Activated CD4-positive, alpha-beta T cell treated with anti-CD3 and anti-CD28 coated beads, Interleukin-2, amount 10 ng/mL, durations not matched to agents 24 days and 14 days (primary cell): ENCODE measurements at places on chromosomes 16 and 17. TPM values are rescaled to one million over a fixed set of nuclear protein-coding genes. Genes with fewer than 3 reads are reported as not detected.

TEX14 gene
- 0.07 TPM in 2 replicates for total RNA-seq

TP53TG3 gene
- total RNA-seq = not detected in 2 replicates

NAGS gene
- 0.59 and 0.91 TPM in 2 replicates for total RNA-seq

IL17C gene
- not detected in 2 replicates for total RNA-seq

DPEP3 gene
- total RNA-seq = not detected in 2 replicates

COG4 gene
- 38.3 and 42.1 TPM in 2 replicates for total RNA-seq

TSPOAP1 gene
- total RNA-seq = 22.6 and 23.6 TPM in 2 replicates

PIGQ gene
- total RNA-seq = 43.2 and 50.3 TPM in 2 replicates

ZPBP2 gene
- total RNA-seq = not detected in 2 replicates

ZNF821 gene
- 5.9 and 6.5 TPM in 2 replicates for total RNA-seq

PRSS36 gene
- total RNA-seq = 0.33 and 0.59 TPM in 2 replicates

NPTX1 gene
- total RNA-seq = 30.4 and 31.6 TPM in 2 replicates

GRCh38 chr17:8066841-8067775 is 20.4 kb downstream of the ALOX12B start:
- no peak overlapping the region for H3K27ac ChIP-seq
- peak; percentile 72 for DNase-seq
- no peak overlapping the region for H3K4me3 ChIP-seq

DNA sequence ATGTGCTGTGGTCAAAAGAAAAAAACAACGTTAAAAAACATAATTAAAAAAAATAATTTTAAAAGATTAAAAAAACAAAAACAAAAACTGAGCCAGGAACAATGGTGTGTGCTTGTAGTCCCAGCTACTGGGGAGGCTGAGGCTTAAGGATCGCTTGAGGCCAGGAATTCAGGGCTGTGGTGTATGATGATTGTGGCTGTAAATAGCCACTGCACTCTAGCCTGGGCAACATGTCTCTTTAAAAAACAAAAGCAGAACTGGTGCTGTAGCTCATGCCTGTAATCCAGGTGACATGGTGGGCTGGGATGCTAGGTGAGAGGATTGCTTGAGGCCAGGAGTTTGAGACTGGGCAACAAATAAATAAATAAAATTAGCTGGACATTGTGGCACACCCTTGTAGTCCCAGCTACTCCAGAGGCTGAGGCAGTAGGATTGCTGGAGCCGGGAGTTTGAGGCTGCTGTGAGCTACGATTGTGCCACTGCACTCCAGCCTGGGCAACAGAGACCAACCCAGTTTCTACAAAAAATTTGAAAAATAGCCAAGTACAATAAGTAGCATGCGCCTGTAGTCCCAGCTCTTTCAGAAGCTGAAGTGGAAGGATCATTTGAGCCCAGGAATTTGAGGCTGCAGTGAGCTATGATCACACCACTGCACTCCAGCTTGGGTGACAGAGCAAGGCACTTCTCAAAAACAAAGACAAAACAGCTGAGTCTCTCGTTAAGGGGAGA is 43.6 kb downstream of the NFATC3 start:
- peaks cover 31% of the 10 kb centered on the region for H3K36me3 ChIP-seq
- H3K4me3 ChIP-seq = no peak overlapping the region
- H3K4me1 ChIP-seq = peaks cover 37% of the 10 kb centered on the region

- no peak for DNase-seq
- no peaks in the 10 kb centered on the region for H3K27me3 ChIP-seq
- no peak overlapping the region for H3K27ac ChIP-seq
- H3K36me3 ChIP-seq = peaks cover 5% of the 10 kb centered on the region
- no peaks in the 10 kb centered on the region for H3K4me1 ChIP-seq
Observed at GRCh38 chr16:24116046-24116776, 139.9 kb upstream of the CACNG3 start.

DNA sequence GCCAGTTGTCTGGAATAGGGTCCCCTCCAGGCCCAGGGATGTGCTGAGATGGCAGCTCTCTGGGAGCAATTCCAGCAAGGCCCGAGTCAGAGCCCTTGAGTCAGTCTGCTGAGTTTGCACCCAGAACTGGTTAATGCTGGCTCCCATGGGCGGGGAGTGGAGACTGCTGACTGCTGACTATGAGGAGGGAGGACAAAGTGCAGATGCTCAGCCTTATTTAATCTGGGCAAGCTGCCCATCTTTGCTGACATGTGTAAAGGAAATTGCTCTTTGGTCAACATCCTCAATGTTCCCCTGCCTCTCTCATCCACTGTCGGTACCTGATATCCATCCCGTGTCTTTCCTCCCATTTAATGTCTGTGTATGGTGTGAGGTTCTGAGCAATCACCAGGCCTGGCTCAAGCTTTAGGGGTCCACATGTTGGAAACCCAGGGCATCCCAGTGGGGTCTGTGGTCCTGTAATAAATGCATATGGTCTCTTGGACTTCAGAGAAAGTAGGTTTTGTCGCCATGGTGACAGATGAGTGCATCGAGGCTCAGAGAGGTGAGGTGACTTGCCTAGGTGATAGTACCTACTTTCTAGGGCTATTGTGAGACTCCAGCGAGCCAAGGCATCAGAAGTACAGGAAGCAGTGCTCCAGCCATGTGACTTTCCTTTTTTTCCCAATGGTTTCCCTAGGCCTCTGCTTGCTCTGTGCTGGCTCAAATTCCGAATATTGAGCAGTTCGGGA is 20.0 kb upstream of the RNF135 start:
- H3K27me3 ChIP-seq = no peaks in the 10 kb centered on the region
- no peaks in the 10 kb centered on the region for H3K36me3 ChIP-seq
- H3K4me1 ChIP-seq = no peaks in the 10 kb centered on the region
- no peak for DNase-seq

GRCh38 chr16:89458551-89458950 is 31.8 kb downstream of the ANKRD11 start:
- peaks cover 39% of the 10 kb centered on the region for H3K4me1 ChIP-seq
- no peaks in the 10 kb centered on the region for H3K27me3 ChIP-seq
- no peak for DNase-seq

DNA sequence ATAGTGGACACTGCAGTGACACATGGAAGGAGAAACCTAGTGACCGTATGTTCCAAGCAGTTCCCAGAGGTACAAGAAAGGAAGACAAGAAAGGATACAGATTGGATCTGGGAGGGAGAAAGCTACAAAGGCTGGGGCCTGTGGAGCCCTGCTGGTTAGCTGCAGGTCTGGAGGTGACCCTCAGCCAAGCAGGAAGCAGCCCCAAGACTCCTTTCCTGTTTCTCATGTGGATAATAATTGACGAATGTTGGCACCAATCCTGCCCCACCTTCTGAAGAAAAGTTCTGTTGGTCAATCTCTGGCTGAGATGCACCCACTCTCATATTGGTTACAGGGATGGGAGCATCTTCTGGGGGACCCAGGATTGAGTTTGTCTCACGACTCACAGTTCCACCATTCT is 99.8 kb downstream of the SHISA6 start:
- no peaks in the 10 kb centered on the region for H3K4me1 ChIP-seq
- no peak overlapping the region for H3K27ac ChIP-seq
- H3K27me3 ChIP-seq = no peaks in the 10 kb centered on the region
- H3K4me3 ChIP-seq = no peak overlapping the region

DNA sequence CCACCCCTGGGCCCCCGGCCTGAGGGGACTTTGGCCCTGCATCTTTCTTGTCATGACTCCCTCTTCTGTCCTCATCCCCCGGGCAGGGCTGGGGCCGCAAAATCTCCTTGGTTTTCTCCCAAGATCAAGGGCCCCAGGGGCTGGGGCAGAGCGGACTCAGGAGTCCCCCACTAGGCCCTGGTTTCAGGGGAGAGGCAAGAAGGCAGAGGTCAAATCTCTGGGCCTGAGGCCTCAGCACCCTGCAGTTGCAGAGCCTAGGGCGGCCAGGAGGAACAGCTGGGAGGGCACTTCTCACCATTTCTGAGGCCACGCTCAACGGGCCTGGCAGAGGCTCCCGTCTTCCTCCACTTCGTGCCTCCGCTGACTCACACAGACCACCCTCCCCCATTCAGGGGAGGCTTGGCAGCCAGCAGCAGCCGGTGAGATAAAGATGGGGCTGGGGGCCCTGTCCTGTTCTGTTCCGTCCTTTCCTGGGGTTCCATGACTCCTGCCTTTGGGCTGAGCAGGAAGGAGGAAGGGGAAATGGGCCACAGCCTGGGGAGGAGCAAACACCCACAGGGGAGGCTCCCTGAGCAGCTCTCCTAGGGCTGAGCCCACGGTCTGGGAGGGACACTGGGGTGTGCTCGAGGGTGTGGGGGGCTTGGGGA is 12.4 kb downstream of the ZSCAN10 start:
- H3K27me3 ChIP-seq = no peaks in the 10 kb centered on the region
- peak overlapping the region; percentile 78 for H3K27ac ChIP-seq
- peaks cover 40% of the 10 kb centered on the region for H3K4me1 ChIP-seq
- H3K4me3 ChIP-seq = peak overlapping the region; percentile 78
- peak; percentile 69 for DNase-seq

- peaks cover 25% of the 10 kb centered on the region for H3K4me1 ChIP-seq
- H3K4me3 ChIP-seq = peak overlapping the region; percentile 61
- H3K27ac ChIP-seq = peak overlapping the region; percentile 56
- no peaks in the 10 kb centered on the region for H3K36me3 ChIP-seq
- DNase-seq = peak; percentile 74
- H3K27me3 ChIP-seq = peaks cover 15% of the 10 kb centered on the region
Observed at GRCh38 chr16:3004781-3005284, 7.9 kb upstream of the CLDN9 start.

GRCh38 chr17:78526231-78527025 is 50.8 kb downstream of the DNAH17 start:
- no peaks in the 10 kb centered on the region for H3K4me1 ChIP-seq
- DNase-seq = no peak
- no peak overlapping the region for H3K4me3 ChIP-seq
- H3K27ac ChIP-seq = no peak overlapping the region

DNA sequence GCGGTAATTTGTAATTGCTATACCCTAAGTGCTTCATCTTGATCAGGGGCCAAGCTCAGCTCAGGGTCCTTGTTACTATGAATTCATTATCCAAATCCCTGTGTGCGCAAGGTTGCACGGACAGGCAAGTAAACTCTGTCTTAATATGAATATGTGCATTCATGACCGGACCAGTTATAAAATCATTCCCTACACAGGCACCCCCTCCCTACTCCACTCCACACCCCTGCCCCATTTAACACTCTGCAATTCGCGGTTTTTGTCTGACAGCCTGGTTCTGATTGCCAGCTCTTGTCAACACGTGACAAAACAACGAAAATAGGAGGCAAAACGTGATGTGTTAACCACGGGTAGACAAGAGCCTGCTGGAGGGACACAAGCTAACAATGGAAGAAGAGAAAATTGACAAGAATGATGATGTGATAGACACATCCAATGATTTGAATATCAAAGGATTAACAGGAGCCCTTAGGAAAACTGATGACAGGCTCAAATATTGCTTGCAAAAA is 76.5 kb downstream of the CACNG3 start:
- H3K4me1 ChIP-seq = no peaks in the 10 kb centered on the region
- DNase-seq = no peak
- H3K27me3 ChIP-seq = no peaks in the 10 kb centered on the region
- no peak overlapping the region for H3K4me3 ChIP-seq
- no peak overlapping the region for H3K27ac ChIP-seq

DNA sequence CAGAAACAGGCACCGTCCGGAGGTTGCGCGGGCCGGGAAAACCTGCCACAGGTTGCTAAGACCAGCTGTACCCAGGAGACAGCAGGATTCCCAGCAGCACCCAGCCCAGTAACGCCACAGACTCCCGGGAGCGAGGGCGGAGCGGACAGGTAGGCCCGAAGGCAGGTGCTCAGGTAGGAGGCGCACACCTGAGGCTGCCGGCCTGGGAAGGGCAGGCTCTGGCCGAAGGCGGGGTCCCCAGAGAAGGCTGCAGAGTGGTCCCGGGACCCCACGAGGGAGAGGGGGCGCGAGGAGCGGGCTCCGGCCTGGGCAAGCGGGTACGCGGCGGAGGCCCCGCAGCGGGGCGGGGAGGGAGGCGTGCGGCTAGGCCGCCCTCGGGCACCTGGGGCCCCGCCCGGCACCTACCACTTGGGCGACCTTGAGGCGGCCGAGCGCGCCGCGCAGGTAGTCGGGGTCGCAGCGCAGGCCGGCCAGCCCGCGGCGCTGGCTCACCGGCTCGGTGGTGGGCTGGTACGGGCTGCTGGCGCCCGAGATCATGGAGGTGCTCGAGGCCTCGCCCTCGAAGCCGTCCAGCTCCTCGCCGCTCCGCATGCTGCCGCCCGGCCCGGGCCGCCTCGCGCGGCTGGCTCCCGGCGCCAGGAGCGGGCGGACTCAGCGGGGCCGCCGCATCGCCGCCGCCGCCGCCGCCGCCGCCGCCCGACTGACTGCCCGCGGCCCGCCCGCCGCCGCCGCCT is 441 bp downstream of the CMTM4 start:
- H3K4me3 ChIP-seq = peak overlapping the region; percentile 73
- H3K36me3 ChIP-seq = no peaks in the 10 kb centered on the region
- peaks cover 15% of the 10 kb centered on the region for H3K4me1 ChIP-seq

- no peak for DNase-seq
- H3K4me1 ChIP-seq = peaks cover 51% of the 10 kb centered on the region
- H3K4me3 ChIP-seq = peak overlapping the region; percentile 59
- peaks cover 9% of the 10 kb centered on the region for H3K36me3 ChIP-seq
Observed at GRCh38 chr17:68356949-68357455, 65.7 kb downstream of the ARSG start.

- no peaks in the 10 kb centered on the region for H3K4me1 ChIP-seq
- no peak overlapping the region for H3K4me3 ChIP-seq
Observed at GRCh38 chr16:68969338-68969737, 126.0 kb downstream of the TANGO6 start.

DNA sequence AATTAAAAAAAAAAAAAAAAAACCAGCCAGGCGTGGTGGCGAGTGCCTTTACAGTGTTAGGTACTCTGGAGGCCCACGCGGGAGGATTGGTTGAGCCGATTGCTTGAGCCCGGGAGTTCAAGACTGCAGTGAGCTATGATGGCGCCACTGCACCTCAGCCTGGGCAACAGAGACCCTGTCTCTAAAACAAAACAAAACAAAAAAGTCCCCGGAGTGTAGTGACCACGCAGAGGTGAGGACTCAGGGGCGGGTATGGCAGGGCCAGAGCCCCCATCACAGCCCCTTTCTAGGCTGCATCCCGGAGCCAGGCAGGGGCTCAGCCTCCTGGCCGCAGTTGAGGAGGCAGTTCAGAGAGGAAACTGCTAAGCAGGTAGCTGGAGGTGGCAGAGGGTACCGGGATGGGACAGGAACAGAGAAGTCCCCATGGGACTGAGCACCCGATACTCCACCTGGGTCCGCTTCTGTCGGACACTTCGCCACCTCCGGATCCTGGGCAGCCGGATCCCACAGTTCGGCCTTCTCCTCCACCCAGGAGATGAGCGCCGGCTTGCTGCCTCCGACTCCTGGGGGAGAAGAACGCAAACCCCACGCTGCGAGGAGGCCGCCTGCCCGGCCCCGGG is 800 bp downstream of the ZNF747 start:
- H3K27me3 ChIP-seq = no peaks in the 10 kb centered on the region
- H3K4me3 ChIP-seq = peak overlapping the region; percentile 88
- H3K36me3 ChIP-seq = peaks cover 39% of the 10 kb centered on the region
- peaks cover 33% of the 10 kb centered on the region for H3K4me1 ChIP-seq
- no peak for DNase-seq

DNA sequence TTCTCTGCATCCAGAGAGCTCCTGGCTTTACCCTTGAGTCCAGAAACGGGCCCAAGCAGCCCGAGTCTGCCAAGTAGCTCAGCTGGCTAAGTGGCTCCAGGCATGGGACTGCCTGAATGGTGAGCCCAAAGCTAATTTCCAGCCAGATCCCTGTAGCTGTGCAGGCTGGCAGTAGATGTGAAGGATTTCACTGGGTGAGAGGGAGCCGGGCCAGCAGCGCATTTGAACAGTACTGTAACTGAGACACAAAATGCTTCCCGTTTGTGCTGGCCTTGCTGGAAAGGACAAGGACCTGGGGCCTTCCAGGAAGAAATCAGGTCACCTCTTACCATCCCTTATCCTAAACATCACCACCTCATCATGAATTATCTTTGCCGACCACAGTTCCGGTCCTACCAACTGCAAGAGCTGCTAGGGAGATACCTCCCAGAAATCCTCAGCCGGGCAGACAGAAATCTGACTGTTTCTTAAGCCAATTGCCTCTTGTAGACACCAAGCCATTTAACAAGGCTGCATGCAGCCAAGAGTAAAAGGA is 3.7 kb downstream of the TIMP2 start:
- H3K4me1 ChIP-seq = peaks cover 8% of the 10 kb centered on the region
- no peak for DNase-seq
- H3K4me3 ChIP-seq = no peak overlapping the region
